ENCODE measurements at places on chromosomes 3 and 15.

DNA sequence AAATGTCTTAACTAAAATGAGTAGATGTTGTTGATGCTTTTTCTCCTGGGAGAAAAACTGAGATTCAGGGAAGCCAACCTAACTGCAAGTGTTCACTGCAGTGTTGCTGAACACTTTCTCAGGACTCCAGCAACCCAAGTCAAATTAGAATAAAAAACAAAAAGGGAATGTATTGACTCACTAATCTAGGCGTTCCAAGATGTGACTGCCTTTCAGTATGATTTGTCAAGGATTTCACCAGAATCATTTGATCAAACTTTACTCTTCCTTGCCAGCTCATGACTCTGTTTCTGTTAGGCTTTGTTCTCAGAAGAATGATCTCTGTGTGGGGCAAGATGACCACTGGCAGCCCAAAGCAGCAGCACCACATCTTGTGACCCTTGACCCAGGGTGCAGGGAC is 364.0 kb downstream of the CACNA2D3 start:
- no peak for DNase-seq

DNA sequence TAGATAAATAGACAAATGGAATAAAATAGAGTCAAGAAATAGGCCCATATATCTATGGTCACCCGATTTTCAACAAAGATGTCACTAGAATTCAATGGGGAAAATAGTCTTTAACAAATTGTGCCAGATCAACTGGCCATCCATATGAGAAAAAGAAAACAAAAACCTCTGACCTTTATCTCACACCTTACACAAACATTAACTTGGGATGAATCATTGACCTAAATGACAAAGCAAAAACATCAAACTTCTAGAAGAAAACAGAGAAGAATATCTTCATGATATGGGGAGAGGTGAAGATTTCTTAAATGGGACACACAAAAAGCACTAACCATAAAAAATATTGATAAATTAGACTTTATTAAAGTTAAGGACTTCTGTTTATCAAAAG is 31.9 kb downstream of the ITGA11 start:
- no peak for DNase-seq

- DNase-seq = no peak
Measured at GRCh38 chr15:63892794-63893441, 59.2 kb upstream of the HERC1 start.

- no peak for DNase-seq
Measured at GRCh38 chr3:108396336-108396735, 100.0 kb downstream of the HHLA2 start.

DNA sequence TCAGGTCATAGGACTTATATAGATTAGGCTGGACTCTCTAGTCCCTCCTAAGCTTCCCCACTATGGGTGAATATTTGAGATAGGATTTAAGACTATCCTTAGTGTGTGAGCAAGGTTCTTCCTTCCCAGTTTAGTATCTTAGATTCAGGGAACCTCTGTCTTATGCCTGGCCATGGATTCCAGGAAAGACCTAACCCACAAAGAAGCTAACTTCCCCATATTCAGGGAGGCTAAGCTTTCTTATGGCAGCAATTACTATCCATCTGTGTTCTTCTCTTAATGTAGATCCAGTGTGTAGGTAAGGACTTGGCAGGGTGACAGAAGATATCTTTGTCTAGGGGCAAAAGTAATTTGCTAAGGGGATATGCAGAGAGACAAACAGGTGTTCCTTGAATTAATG is 25.5 kb upstream of the PIK3R4 start:
- no peak for DNase-seq

GRCh38 chr3:122921791-122922651 is 105.5 kb downstream of the SEMA5B start:
- no peak for DNase-seq

DNA sequence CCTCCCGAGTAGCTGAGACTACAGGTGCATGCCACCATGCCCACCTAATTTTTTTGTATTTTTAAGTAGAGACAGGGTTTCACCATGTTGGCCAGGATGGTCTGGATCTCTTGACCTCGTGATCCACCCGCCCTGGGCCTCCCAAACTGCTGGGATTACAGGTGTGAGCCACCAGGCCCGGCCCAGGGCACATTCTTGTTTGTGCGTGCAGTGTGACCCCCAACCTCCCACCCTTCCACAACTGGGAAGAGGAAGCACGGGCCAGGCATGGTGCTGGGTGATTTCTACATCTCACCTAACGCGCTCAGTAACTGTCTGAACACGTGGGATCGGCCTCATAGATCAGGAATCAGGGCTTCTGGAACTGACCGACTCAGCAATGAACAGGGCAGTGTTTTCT is 48.0 kb downstream of the KLHL6 start:
- DNase-seq = no peak

DNA sequence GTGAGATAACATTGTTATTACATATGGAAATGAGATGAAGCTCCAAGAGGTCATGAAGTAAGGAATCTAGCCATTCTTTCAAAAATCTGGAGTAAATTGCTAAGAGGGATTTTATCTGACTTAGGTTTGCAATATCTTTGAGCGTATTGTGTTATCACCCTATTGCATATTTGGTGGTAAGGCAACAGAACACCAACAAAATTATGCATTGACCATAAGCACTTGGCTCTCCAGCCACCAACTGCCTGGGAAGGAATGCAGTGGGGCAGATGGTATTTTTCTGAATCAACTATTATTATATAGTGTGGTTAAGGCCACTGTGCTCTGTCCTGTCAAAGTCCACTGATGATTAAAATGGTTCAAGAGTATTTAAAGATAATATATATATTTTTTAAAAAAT is 287.9 kb upstream of the SEMA6D start:
- DNase-seq = no peak

- no peak for DNase-seq
Measured at GRCh38 chr3:30641416-30642251, 35.2 kb downstream of the TGFBR2 start.

DNA sequence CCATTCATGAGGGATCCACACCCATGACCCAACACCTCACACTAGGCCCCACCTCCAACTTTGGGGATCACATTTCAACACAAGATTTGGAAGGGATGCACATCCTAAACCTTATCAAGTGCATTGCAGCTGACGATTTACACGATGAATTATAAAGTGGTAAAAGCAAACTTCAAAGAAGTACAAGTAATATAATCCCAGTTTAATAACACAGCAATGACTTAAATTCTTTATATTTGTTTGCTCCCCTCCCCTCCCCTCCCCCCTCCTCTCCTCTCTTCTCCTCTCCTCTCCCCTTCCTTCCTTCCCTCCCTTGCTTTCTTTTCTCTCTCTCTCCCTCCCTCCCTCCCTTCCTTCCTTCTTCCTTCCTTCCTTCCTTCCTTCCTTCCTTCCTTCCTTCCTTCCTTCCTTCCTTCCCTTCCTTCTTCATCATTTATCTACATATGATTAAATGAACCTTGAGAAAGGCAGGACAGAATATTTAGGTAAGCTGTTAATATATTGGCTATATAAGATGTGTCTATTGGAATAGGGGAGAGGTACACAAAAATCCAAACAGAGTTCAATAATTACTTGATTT is 46.3 kb upstream of the CLSTN2 start:
- DNase-seq = no peak

- DNase-seq = no peak
Measured at GRCh38 chr3:172371544-172371943, 76.7 kb downstream of the GHSR start.

- no peak for DNase-seq
Measured at GRCh38 chr15:79863886-79864285, 32.9 kb downstream of the MTHFS start.

DNA sequence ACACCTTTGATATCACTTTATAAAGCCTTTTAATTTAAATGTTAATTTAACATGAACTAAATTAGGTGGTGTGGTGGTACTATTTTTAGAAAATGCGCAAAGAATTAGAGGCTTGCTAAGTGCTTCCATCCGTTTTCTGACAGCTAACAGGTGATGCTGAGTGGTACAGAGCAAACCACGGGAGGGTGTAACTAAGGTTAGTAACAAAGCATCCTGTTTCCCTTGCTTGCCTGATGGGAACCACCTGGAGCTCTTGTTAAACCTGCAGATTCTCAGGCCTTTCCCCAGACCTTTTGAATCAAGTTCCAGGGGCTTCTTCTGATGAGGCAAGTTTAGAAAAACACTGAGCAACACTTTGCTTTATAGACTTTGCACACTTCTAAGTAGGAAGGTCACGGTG is 101.0 kb downstream of the ATG7 start:
- no peak for DNase-seq

- no peak for DNase-seq
Measured at GRCh38 chr3:113431811-113432210, 9.5 kb downstream of the CFAP44 start.

GRCh38 chr3:152356870-152357276 is 88.1 kb downstream of the MBNL1 start:
- DNase-seq = no peak

DNA sequence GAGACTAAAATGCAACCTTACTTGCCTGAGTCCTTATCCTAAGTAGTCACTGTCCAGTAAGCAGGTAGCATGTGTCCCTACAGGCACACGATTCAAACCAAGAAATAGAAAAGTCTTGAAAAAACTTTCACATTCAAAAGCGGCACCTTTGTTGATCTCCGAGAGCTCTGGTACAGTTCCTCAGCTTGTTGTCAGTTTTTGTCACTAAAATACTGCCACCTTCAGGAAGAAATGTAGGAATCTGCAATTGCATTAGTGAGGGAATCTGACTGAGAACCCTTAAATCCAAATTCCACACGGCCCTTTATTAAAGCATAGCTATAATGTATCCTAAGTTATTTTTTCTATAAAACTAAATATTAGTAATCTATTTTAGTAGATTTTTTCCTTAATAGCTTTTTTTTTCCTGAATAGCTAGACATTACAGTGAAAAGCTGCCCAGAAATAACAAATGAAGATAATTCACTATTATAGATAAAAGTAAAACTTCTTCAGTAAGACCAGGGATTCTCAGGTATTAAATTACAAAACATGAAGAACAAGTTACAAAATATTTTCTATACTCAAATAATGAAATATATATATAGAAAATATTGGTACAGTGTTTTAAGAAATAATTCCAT is 44.0 kb downstream of the CCDC54 start:
- peak; percentile 44 for DNase-seq

DNA sequence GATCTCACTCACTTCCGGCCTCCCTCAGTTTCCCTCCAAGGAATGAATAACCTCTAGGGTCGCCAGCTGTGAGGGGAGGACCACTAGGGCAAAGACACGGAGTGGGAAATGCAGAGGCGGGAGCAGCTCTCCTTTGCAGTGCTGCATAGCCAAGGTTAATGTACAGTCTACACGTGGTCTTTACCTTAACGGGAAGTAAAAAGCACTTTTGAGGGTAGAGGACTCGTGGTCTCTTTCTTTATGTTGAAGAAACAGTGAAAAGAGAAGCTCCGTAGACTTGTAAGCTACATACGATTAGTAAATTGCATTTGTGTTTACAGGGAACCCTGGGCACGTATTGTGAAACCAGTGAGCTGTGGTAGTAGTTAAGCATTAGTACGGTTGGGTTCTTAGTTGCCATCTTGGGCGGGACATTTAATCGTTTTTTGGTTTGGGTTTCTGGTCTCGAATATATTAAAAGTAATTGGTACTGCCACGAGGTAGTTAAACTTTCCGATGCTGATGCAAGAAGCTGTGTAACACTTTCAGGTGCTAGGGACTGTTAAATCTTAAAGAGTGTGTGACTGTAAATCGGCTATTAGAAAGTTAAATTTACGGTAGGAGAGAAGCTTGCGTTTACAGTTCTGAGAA is 828 bp downstream of the U2SURP start:
- DNase-seq = no peak

DNA sequence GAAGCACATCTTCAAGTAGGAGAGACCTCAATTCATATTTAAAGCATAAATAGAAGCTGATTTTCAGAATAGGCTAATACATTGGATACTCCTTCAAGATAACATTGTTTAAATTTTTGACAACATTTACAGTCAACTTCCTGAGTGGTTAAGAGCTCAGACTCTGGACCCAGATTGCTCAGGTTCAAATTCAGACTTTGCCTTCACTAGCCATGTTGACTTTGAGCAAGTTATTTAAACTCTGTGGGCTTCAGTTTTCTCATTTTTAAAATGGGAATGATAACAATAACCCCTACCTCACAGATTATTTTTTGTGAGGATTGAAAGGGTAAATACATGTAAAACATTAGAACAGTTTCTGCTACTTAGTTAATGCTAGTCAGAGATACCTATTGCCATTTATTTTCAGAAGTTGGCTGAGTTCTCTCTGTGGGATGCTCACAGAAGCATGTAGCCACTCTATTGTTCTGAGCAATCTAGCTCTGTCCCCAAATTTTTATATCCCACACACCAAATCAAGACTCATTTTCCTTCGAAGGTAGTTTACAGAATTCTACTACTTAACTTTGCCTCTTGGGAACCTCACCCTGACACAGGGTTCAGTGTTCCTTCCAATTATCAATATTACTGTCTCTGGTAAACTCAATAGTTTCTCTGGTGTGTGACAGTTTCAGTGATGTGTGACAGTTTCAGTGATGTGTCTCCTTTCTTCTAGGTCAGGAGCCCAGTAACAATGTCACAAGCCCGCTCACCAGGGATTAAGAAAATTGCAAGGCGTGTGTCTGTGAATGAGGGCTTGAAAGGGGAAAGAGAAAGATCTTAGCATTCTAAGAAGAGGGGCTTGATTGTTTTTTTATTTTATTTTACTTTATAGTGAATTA is 79.4 kb upstream of the OSTN start:
- DNase-seq = no peak

DNA sequence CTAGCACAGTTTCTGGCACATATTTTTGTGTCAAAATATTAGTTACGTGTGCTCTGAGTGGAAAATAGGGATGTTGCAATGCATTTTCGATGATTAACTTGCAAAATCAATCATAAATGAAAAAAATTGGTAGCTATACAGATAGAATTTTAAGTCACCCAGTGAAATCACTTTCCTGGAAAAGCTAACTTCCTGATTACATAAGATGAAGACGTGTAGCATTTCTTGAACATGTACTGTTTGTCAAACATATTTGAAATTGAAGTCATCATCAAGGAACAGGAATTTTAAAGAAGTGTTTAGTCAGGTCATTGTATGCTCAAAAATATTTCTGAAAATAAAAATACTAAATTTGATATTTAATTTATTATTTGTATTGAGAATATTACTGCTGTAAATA is 977.7 kb downstream of the PLOD2 start:
- DNase-seq = no peak

GRCh38 chr3:139108253-139108969 is 63.7 kb upstream of the PRR23C start:
- no peak for DNase-seq

- peak; percentile 75 for DNase-seq
Measured at GRCh38 chr3:113231827-113232253, 20.5 kb downstream of the BOC start.

- no peak for DNase-seq
Measured at GRCh38 chr15:69652751-69653305, 200.2 kb downstream of the RPLP1 start.

Measured in HTR-8/SVneo (cell line).